ENCODE measurements at places on chromosomes 5 and 9.

DNA sequence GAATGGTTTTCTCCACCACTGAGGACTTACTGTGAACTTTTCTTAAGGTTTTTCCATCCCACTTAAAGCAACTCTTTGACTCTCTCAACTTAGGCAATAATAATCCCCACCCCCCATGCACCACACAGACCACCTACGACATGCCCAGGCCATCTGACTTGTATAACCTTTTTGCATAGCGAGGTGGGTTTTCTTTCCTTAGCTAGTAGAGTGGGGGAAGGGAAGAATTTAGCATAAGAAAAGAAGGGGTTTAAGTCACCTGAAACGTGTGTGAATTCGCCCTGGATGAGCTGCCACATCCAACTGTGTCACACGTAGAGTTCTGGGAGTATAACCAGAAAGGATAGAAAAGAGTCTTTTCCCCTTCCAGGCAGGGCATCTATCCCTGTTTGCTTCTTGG is 262.7 kb downstream of the YTHDC2 start:
- DNase-seq: no peak

DNA sequence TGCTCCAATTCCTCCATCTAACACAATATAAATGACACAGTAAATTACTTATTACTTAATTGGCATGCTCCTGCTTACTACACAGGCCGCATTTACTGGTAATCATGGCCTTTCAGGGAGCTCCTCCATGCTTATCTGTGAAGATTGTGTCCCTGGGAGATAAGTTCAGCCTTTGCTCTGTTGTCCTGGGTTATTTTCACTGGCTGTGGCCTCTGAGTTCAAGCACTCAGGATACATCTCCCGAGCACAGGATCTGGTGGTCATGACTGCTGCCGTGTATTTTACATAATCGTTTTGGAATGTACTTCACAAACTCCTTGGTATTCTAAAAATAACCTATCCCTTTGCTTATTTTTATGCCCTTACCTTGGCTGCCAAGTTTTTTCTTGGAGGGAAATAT is 215.7 kb downstream of the ICE1 start:
- no peak for DNase-seq

DNA sequence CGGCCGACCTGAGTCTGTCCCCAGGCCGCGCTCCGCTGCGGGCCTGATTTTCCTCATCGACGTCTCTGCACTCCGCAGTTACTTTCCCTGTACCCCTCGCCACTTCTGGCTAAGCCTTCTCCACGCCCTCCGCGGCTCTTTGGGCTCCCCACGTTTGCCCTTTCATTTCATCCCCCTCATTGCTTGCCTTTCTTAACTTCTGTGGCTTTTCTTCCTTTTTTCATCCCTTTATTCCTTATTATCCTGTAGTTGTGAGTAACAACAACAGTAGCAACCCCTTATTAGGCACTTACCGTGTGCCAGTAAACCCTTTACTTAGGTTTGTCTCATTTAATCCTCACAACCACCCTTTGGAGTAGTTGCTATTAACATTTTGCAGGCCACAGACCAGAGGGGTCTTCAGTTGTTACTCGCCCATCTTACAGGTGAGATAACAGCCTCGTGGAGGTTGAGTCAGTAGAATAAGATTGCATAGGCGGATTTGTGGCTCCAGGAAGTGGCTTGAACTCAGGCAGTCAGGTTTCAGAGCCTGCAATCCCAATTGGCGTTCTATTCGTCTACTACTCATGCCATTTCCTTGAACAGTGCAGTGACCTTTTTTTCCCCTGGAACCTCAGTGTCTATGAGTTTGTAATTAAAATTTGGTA is 724 bp downstream of the TCERG1 start:
- DNase-seq: no peak

GRCh38 chr9:93307468-93308157 is 123.7 kb downstream of the WNK2 start:
- no peak for DNase-seq

DNA sequence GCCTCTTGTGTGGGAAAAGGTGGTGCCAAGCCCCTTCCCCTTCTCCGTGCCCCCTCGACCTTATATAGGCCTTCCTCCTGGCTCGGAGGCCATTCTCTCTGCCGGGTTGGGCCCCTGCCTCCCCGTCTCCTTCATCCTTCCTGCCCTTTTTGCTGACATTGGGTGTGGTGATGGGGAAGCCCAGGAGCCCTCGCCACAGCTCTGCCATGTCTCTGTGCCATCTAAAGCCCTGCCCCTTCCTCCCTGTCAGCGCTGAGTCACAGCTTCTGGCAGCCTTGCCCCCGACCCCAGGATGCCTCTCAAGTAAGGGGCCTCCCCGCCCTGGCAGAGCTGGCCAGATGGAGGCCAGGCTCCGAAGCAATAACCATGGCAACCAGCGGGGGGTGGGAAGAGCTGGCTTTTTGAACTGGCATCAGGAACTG is 30.4 kb downstream of the JADE2 start:
- peak; percentile 46 for DNase-seq

DNA sequence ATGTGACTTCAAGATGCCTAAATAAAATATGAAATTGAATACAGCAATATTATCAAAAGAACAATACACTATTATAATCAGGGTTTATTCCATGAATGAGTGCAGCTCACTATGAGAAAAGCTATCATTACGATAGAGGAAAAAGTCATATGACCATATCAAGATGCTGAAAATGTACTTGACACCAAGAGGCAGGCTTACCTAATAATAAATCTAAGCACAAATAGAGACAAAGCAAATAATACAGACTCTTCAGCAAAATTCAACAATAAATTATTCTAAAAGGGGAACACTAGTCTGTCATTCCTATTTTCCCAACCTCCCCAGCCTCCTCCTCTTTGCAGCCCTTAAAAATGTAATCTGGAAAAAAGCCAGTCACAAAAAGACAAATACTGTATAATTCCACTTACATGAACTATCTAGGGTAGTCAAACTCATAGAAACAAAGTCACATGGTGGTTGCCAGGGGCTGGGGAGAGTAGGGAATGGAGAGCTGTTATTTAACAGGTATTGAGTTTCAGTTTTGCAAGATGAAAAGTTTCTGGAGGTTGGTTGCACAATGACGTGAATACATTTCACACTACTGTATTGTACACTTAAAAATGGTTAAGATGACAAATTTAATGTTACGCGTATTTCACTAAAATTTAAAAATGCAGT is 148.4 kb downstream of the NFIB start:
- DNase-seq: no peak

DNA sequence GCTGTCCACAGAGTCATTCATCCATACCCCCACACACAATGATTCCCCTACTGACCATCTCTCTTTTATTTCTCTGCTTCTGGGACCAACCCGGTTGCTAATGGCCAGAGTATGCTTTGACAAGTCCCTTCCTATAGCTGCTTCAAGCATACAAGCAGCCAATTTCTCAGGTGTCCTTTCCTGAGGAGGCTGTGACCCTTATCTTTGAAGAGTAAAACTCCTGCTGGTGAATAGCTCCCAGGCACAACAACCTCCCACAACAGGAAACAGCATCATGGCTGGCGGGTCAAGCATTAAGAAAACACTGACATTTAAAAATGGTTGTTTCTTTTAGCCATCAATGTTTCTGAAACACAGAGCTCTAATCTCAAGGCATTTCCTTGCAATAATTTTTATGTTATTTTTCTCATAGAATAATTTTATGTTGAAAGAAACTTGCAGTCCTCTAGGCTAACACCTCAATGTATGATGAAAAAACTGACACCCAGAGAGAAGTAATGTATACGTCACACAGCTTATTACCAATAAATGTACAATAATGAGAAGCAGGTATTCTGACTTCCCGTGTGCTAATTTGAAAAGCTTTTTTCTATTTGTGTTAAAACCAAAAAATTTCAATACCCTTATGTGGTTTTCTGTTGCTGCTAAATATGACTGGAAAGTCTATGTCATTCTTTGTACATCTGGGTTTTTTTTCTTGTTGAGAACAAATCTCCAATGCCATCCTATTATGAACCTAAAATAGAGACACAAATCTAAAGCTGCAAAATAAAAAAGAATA is 7.5 kb upstream of the PAM start:
- no peak for DNase-seq

DNA sequence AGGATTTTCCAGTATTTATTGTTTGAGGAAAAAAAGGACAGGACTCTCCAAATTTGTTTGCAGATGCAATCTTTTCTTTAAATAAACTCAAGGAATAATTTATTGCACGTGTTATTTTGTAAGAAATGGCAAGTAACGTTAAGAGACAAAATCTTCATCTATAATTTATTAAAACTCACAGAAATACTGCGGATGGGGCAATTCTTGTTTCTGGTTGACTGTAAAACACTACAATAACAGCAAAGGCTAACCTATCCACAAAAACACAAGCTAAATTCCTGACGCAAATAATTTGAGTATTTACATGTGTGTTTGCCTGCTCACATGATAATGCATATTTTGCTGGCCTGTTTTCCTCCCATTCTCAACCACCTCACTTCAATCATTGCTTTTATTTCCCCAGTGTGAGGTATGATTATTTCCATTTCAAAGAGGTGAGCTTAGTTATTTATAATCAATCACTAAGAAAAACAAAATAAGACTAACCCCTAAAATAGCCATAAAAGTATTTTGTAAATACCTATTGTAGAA is 619.4 kb downstream of the PDE4D start:
- DNase-seq: no peak
